ENCODE measurements at places on chromosomes 5 and 9. TPM values are rescaled to one million over a fixed set of nuclear protein-coding genes. Genes with fewer than 3 reads are reported as not detected.

Gene ANKRD33B
- 0.96 TPM for total RNA-seq

Gene PCDHGA10
- 3.5 TPM for total RNA-seq

Gene OTULINL
- total RNA-seq = 60.1 TPM

Gene GABRA6
- total RNA-seq = not detected

Gene ELP1
- 16.7 TPM for total RNA-seq

Gene PDCD1LG2
- total RNA-seq = 0.20 TPM

Gene BARHL1
- not detected for total RNA-seq

Gene PCDHGB5
- total RNA-seq = 5.6 TPM

Gene TBC1D2
- 33.5 TPM for total RNA-seq

Gene HEXB
- 169 TPM for total RNA-seq

Gene OTP
- total RNA-seq = not detected

Gene G3BP1
- total RNA-seq = 132 TPM
